ENCODE measurements at places on chromosomes 6 and 20.

DNA sequence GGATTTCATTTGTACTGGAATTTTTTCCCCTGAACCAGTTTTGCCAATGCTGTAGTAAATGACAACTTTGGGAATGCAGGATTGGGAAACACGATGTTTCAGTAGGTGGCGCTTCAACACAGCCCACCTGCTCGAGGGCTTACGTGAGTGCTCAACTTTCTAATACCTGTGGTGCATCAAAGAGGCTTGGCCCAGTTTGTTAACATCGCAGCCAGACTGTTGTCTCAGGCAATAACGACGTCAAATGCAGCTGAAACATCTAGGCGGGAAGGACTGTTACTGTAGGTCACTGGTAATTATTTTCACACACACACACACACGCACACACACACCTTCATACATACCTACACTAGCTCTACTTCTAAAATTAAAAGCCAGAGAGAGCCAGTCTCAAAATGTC is 815.5 kb upstream of the SLC35B3 start:
- DNase-seq: no peak

GRCh38 chr6:42021847-42022754 is 28.2 kb upstream of the TAF8 start:
- no peak for DNase-seq

DNA sequence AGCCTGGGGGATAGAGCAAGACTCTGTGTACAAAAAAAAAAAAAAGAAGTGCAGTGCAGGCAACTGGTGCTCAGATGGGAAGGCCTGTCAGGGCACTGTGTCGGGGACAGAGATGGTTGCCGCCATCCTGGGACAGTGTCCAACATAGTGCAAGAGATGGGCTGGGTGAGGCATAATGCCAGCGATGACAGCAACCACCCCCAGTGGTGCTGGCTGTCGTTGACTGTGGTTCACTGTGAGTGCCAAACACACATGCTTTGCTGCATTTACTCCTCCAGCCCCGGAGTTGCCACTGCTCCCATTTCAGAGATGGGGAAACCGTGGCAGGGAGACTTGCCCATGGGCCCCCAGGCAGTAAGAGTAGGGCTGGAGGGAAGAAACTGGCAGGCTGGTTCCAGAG is 5.2 kb upstream of the C20orf203 start:
- no peak for DNase-seq

GRCh38 chr20:13922241-13922640 is 68.2 kb downstream of the SEL1L2 start:
- no peak for DNase-seq

- no peak for DNase-seq
Measured at GRCh38 chr6:21883595-21884328, 290.2 kb downstream of the SOX4 start.

DNA sequence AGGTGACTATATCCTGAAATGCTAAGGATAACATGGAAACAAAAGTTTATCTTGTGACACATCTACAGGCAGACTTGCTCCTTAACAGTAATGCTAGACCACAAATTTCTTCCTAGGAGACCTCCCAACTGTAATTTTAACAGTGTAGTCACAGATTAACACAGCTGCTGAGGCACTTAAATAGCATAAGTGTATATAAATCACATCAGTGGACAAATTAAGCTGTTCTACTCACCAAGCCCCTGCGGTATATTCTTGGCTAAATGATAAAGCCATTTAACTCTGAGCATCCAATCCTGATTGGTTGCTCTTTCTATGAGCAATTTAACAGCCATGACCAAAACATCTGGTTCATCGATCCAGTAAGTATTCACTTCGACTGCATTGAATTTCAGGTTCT is 73.3 kb upstream of the LYRM2 start:
- DNase-seq: no peak

DNA sequence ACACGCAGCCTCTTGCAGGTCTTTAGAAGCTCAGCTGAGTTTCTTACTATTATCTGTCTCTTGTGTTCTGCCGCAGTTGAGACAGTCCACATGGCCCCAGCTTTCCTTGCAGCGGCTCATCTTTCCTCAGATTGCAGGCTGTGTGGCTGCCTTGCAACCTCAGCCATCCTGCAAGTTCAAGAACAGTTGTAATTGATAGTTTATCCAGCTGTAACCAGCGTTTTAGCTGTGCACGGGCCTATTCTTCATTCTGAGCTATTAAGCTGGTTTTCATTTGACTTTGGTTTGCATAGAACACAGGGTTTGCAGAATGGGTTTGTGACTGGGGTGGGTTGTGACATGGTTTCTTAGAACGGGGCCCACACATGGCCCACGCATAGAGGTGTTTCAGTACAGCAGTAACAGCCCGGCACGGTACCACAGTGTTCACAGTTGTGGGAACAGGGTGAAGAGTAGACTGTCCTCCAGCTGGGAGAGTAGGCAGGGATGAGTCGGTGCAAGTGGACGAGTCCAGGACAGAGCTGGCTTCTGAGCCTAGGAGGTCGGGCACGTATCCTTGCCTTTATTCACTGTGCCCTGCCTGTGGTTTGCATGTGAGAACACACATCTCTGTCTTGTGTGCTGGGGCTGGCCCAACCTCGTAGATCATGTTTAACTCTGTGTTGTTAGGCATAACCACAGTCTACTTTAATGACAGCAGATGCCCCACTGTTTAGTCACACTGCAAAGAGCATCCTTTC is 89.2 kb downstream of the RPP40 start:
- no peak for DNase-seq

DNA sequence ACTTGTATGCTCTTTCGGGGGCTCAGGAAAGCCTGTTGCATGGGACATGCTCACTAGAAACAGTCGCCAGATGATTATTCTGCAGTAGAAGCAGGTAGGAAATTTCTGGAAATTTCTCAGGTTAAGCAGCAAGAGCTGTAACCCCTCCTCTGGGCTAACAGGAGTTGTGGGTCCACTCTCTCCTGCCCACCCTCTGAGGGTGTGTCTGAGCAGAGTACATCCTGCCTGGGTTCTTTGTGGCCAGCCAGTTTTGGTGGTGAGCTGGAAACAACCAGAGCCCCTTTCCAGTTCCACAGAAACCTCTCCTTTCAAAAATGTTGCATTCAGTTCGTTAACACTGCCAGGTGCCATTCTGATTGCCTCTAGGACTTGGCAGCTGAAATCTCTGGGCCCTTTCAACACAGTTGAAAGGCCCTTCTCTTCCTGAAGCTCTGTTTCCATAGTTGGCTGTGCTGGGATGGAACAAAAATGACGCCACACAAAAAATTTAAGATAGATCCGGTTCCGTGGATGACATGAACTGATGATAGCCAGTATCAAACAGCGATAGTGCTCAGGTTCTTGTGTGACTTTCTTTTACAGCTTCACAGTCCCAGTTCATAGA is 38.5 kb downstream of the PLCG1 start:
- DNase-seq: no peak

- DNase-seq: no peak
Measured at GRCh38 chr6:137601471-137601870, 107.3 kb upstream of the OLIG3 start.
